ENCODE measurements at places on chromosomes 12 and 14. TPM values are rescaled to one million over a fixed set of nuclear protein-coding genes. Genes with fewer than 3 reads are reported as not detected.

DNA sequence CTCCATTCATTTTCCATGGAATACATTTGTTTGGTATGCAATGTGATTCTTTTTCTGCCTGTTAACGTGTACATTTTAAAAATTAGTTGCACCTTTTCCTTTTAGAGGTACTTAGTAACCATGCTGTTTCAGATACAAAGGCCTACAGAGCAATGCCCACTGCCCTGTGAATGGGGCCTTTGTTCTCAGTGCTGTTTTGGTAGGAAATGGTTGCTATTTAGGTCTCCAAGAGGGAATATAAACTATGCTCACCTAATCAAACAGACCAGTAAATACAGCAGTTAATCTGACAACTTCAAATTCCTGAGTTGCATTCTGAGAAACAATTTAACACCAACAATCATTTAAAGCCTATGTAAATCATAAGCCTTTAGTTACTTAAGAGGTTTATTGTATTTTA lies 188.7 kb downstream of the BCAT1 start:
- H3K27ac ChIP-seq = no peak overlapping the region
- no peaks in the 10 kb centered on the region for H3K4me1 ChIP-seq
- H3K4me3 ChIP-seq = no peak overlapping the region

- H3K27ac ChIP-seq = no peak overlapping the region
- H3K4me3 ChIP-seq = no peak overlapping the region
- H3K4me1 ChIP-seq = no peaks in the 10 kb centered on the region
- H3K27me3 ChIP-seq = no peaks in the 10 kb centered on the region
- DNase-seq = no peak
Observed at GRCh38 chr12:19299765-19300164, 139.5 kb upstream of the AEBP2 start.

DNA sequence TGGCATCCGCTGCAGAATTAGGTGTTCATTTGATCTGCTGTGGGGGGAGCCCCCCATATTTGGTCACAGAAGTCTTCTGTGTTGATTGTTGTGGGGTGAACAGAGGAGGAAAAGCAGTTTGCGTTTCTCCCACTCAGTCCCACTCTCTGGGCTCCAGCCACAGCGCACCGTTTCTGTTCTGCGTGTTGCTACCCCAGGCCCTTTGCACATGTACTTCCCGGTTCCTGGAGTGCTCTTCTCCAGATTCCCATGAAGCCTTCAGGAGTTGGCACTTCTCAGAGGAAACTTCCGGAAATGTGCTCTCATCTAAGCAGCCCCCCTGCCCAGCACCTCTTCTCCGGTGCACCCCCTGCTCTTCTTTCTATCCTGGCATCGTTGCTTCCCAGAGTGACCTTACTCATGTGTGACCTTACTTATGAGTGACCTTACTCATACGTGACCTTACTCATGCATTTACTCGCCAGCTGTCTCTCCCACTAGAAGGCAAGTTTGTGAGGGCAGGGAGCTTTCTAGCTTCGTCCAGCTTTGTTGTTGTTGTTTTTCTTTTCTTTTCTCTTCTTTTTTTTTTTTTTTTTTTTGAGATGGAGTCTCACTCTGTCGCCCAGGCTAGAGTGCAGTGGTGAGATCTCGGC lies 93.7 kb downstream of the SCARB1 start:
- H3K4me1 ChIP-seq = peaks cover 34% of the 10 kb centered on the region
- no peak overlapping the region for H3K4me3 ChIP-seq
- H3K27me3 ChIP-seq = peaks cover 20% of the 10 kb centered on the region
- H3K36me3 ChIP-seq = peaks cover under 1% of the 10 kb centered on the region
- no peak overlapping the region for H3K27ac ChIP-seq

DNA sequence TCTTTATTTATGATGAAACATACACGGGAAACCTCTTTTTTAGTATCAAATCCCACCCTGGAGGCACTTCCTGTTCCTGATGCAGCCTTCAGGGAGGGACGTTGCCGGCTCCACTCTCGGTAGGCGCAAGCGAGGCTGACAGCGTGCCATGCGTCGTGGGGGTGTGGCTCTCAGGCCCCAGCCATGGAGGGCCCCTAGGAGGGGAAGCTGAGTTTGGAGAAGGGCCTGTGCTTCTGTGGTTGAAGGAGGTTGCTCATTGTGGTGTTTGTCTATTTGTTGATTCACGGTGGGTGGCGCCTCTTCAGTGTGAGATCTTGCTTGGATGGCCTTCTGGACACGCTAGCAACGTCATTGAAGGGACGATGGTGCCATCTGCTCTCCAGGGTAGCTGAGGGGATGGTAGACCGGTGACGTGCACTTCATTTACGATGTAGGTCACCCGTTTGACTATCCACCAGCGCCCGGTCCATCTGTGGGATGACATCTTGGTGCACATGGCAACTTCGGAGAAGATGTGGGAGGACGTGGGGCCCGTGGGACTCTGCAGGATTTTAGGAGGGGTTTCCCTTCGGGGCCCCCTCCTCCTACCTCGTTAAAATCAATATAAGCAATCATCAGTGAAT lies 126.3 kb upstream of the RTL1 start:
- no peak overlapping the region for H3K4me3 ChIP-seq
- no peaks in the 10 kb centered on the region for H3K36me3 ChIP-seq
- H3K4me1 ChIP-seq = no peaks in the 10 kb centered on the region
- H3K27ac ChIP-seq = no peak overlapping the region

- H3K27me3 ChIP-seq = peaks cover 19% of the 10 kb centered on the region
- no peak overlapping the region for H3K27ac ChIP-seq
- H3K36me3 ChIP-seq = no peaks in the 10 kb centered on the region
- peaks cover 14% of the 10 kb centered on the region for H3K4me1 ChIP-seq
Observed at GRCh38 chr14:99383472-99384449, 96.9 kb downstream of the SETD3 start.

- H3K4me1 ChIP-seq = peaks cover 14% of the 10 kb centered on the region
- H3K27me3 ChIP-seq = no peaks in the 10 kb centered on the region
- no peak overlapping the region for H3K27ac ChIP-seq
- H3K4me3 ChIP-seq = no peak overlapping the region
Observed at GRCh38 chr12:130795906-130796305, 43.1 kb downstream of the STX2 start.

DNA sequence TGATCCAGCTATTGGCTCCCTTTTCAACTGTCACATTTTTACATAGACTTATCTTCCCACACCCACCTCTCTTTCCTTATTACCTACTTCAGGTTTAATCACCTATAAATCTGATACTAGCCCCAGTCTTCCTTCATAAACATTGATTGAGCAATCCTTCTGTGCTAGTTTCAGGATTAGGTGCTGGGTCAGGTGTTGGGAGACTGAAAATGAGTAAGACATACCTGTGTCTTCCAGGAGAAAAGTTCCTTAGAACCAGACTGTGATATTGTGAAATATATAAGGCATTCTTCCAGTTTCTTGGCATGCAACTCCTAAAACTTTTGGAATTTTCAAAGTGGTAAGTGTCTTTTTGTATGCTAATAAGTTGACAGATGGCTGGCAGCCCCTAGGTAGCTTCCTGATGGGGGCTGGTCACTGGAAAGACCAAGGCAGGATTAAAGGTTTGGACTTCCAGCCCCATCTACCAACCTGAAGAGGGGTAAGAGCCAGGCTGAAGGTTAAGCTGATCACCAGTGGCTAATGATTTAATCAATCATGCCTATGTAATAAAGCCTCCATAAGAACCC lies 4.6 kb downstream of the ANO6 start:
- no peak for DNase-seq
- no peaks in the 10 kb centered on the region for H3K27me3 ChIP-seq

- DNase-seq = peak; percentile 88
- no peaks in the 10 kb centered on the region for H3K36me3 ChIP-seq
Observed at GRCh38 chr12:4107436-4107878, 166.1 kb upstream of the CCND2 start.

DNA sequence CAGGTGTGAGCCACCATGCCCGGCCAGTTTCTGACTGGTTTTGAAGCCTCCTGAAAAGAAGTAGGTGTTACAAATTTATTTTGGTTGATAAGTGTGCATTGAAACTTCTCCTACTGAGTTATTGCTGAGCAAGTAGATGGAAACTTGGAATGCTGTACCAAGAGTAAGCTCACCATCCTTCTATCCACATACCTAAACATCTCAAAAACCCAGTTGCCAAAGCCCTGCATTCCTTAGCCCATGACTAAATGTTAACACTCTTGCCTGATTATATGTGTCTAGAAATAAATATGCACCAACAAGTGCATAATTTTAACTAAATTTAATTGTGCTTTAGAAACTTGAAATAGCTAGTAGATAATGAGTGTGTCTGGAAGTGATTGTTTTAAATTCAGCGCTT lies 357.8 kb downstream of the DUSP6 start:
- no peaks in the 10 kb centered on the region for H3K4me1 ChIP-seq
- no peak for DNase-seq
- H3K36me3 ChIP-seq = no peaks in the 10 kb centered on the region
- H3K27ac ChIP-seq = no peak overlapping the region
- no peak overlapping the region for H3K4me3 ChIP-seq
- H3K27me3 ChIP-seq = peaks cover 17% of the 10 kb centered on the region

- DNase-seq = no peak
- H3K36me3 ChIP-seq = peaks cover 5% of the 10 kb centered on the region
- H3K4me3 ChIP-seq = no peak overlapping the region
- no peaks in the 10 kb centered on the region for H3K27me3 ChIP-seq
- H3K27ac ChIP-seq = no peak overlapping the region
Observed at GRCh38 chr12:79938843-79939242, 3.9 kb upstream of the PPP1R12A start.

- H3K27me3 ChIP-seq = no peaks in the 10 kb centered on the region
- H3K36me3 ChIP-seq = peaks cover 19% of the 10 kb centered on the region
- H3K4me3 ChIP-seq = no peak overlapping the region
Observed at GRCh38 chr12:113238309-113238708, 17.0 kb downstream of the TPCN1 start.

DNA sequence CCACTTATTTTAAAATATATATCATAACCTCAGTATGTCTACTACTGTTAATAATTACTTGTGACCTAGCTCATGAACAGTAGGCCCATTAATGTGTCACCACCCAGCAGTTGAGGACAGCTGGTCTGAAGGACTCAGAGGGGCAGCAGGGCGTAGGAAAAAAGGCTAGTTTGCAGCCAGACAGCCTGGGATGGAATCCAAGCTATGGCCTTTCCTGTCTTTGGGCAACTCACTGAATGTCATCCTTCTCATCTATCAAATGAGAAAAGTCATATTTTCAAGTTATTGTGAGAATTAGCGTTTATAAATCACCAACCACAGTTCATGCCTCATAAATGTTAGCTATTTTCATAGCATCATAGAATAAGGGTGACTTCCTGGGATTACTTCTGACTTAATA lies 12.3 kb downstream of the DENND5B start:
- no peak overlapping the region for H3K27ac ChIP-seq
- DNase-seq = no peak
- no peak overlapping the region for H3K4me3 ChIP-seq

- no peak overlapping the region for H3K4me3 ChIP-seq
- H3K4me1 ChIP-seq = no peaks in the 10 kb centered on the region
- no peak for DNase-seq
- no peak overlapping the region for H3K27ac ChIP-seq
- peaks cover 8% of the 10 kb centered on the region for H3K36me3 ChIP-seq
Observed at GRCh38 chr14:77822307-77822706, 22.4 kb downstream of the ADCK1 start.

- no peaks in the 10 kb centered on the region for H3K36me3 ChIP-seq
- H3K27ac ChIP-seq = no peak overlapping the region
Observed at GRCh38 chr14:69037790-69038454, 58.8 kb upstream of the ACTN1 start.

GRCh38 chr14:38536376-38537038 lies 280.6 kb upstream of the CLEC14A start:
- H3K4me1 ChIP-seq = no peaks in the 10 kb centered on the region
- H3K36me3 ChIP-seq = no peaks in the 10 kb centered on the region
- no peaks in the 10 kb centered on the region for H3K27me3 ChIP-seq
- H3K4me3 ChIP-seq = no peak overlapping the region
- no peak for DNase-seq

- DNase-seq = peak; percentile 14
- H3K4me1 ChIP-seq = peaks cover 21% of the 10 kb centered on the region
- H3K36me3 ChIP-seq = peaks cover 16% of the 10 kb centered on the region
- peak overlapping the region; percentile 37 for H3K27ac ChIP-seq
- no peak overlapping the region for H3K4me3 ChIP-seq
- no peaks in the 10 kb centered on the region for H3K27me3 ChIP-seq
Observed at GRCh38 chr12:112182499-112182898, 57.1 kb downstream of the TRAFD1 start.

GRCh38 chr12:10249690-10250455 lies 37.2 kb downstream of the GABARAPL1 start:
- no peaks in the 10 kb centered on the region for H3K27me3 ChIP-seq
- no peaks in the 10 kb centered on the region for H3K36me3 ChIP-seq
- H3K27ac ChIP-seq = peak overlapping the region; percentile 80

- no peaks in the 10 kb centered on the region for H3K4me1 ChIP-seq
- H3K27me3 ChIP-seq = no peaks in the 10 kb centered on the region
- H3K36me3 ChIP-seq = no peaks in the 10 kb centered on the region
- DNase-seq = no peak
Observed at GRCh38 chr12:81147292-81147919, 69.5 kb downstream of the ACSS3 start.

DNA sequence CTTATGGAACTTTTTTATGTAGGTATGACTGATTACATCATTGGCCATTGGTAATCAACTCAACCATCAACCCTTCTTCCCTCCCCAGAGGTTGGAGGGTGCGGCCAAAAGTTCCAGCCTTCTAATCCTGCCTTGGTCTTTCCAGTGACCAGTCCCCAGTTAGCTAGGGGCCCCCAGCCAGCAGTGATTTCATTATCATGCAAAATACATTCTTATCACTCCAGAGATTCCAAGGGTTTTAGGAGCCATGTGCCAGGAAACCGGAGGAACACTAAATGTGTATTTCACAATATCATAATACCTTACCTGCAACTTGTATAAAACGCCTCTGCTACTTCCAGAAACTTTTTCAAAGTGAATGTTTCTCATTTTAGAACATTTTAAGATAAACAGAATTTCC lies 181.5 kb upstream of the PELI2 start:
- no peaks in the 10 kb centered on the region for H3K4me1 ChIP-seq
- no peaks in the 10 kb centered on the region for H3K36me3 ChIP-seq
- no peak overlapping the region for H3K4me3 ChIP-seq
- peaks cover 2% of the 10 kb centered on the region for H3K27me3 ChIP-seq
- H3K27ac ChIP-seq = no peak overlapping the region
- DNase-seq = no peak

DNA sequence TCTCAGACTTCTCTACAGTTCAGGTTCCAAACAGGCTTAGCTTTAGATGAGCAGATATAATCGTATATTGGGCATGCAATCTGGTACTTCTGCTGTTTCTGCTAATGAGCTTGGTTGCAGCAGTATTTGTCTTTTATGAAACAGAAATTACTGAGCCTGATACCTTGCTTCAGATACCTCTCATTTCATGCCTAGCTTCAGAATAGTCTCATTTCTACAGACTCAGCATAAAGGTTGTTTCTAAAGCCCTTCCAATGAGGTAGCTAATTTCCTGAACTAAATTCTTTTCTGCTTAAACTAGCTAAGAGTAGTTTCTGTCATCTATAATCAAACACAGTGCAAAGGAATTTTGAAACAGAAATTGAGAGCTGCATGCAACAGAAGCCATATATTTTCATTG lies 275.0 kb upstream of the KITLG start:
- no peak overlapping the region for H3K4me3 ChIP-seq
- H3K36me3 ChIP-seq = no peaks in the 10 kb centered on the region
- no peaks in the 10 kb centered on the region for H3K27me3 ChIP-seq
- H3K4me1 ChIP-seq = no peaks in the 10 kb centered on the region

The GLT8D2 gene
- total RNA-seq = not detected

The ISM2 gene
- 0.74 TPM for total RNA-seq

The ISCU gene
- 70.5 TPM for total RNA-seq

The FLVCR2 gene
- total RNA-seq = 4.4 TPM

The ARHGAP9 gene
- 128 TPM for total RNA-seq

The TM7SF3 gene
- total RNA-seq = 37.6 TPM

The SLC7A8 gene
- total RNA-seq = 1.5 TPM

The MVK gene
- total RNA-seq = 16.2 TPM

The TAS2R43 gene
- total RNA-seq = 0.31 TPM

The NDUFA12 gene
- 128 TPM for total RNA-seq

The SMIM41 gene
- total RNA-seq = not detected

All from activated CD8-positive, alpha-beta T cell treated with anti-CD3 and anti-CD28 coated beads for 36 hours (primary cell).